ENCODE measurements at places on chromosomes 4 and X.

DNA sequence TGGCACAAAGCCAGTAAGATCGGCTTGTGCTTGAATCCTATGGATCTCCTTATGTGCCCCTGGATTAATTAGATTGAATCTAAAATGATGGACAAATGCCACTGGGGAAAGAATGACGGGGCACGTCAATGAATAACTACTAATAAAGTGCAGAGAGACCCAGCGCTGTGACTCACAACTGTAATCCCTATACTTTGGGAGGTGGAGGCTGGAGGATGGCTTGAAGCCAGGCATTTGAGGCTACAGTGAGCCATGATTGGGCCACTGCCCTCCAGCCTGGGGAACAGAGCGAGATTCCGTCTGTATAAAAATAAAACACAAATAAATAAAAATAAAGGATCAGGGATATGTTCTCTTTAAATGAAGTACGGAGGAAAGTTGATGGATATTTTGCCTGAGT is 179.4 kb downstream of the DCHS2 start:
- DNase-seq, result no peak

- no peak for DNase-seq
Observed at GRCh38 chr4:153634738-153635353, 49.2 kb upstream of the TLR2 start.

DNA sequence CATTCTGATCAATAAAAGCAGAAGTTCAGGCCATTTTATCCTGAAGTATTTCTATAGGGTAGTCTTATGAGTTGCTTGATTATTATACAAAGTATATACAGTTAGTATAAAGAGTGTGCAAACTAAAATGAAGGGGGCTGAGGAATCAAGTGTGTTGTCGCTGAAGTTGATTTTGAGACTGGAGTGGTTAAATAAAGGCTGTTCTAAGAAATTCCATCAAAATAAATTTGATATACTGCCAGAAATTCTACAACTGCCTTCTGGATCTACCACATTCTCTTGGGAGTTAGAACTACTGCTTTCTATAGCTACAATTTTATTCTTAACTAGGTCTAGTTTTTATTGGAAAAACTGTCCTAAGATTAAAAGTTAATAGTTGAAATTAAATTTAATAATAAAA is 12.4 kb downstream of the EDNRA start:
- no peak for DNase-seq

DNA sequence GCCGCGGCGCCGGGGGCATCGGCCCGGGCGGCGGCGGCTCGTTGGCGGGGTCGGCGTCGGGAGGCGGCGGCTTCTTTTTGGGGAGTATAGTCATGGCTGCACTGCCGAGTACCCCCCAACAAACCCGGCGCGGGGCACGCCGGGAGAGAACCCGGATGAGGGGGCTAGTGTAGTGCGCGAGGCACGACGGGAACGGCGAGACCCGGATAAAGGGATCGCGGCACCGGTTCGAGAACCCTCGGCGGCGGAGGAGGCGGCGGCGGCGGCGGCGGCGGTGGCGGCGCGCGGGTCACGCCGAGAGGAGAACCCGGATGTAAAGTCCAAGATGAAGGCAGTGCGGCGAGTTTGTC is at the start of gene OTUD5:
Gene OTUD5, minus strand, starts transcription at position 131 of the 350 bp plus-strand sequence. Its CDS starts 37 bp downstream, at position 94.
- no peak for DNase-seq

- DNase-seq, result no peak
Observed at GRCh38 chr4:151801547-151802516, 41.0 kb upstream of the GATB start.

GRCh38 chr4:15240764-15241163 is 187.1 kb upstream of the C1QTNF7 start:
- DNase-seq, result no peak

GRCh38 chr4:95355021-95355420 is 193.8 kb downstream of the UNC5C start:
- no peak for DNase-seq

DNA sequence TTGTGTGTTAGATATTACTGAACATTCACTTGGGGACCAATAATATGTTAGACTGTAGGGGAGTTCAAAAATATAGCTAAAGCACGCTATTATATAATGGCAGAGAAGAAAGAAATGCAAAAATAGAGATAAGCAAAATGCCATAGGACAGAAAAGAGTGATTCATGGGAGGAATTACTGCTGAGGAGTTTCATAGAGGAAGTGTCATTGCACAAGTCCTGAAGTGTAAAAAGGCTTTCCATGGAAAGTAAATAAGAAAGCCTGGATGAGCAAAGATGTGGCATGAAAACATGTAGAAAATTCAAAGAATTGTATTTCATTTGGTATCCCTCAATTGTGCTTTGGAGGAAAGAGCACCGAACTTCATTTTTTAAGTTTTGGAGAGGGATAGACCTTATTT is 14.5 kb downstream of the HMGB2 start:
- DNase-seq, result no peak

DNA sequence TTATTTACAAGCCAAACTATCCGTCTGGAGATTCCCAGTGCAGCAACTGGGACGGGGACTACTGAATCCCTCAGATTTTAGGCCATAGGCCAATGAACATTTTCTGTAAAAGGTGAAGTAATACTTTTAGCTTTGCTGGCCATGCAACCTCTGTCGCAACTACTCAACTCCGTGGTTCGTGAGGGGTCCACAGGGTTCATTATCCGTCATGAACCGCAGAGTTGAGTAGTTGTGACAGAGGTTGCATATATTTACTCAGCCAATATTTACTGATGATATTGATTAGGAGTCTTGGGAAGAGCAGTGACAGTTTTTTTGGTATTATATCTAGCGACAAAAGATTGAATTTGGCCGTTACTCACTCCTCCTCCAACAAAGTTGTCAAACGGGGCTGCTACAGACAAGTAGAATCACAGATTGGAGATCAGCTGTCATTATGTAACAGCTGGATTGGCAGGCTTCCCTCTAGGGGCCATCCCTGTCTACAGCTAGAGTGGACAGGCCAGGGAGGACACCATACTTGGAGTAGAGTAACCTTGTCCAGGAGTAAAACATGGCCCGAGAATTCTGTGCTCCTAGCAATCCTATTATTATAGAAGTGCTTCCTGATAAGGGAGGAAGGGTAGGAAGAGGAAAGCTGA is 37.2 kb upstream of the CD38 start:
- DNase-seq, result no peak

GRCh38 chr4:101178731-101179130 is 168.6 kb downstream of the PPP3CA start:
- no peak for DNase-seq

DNA sequence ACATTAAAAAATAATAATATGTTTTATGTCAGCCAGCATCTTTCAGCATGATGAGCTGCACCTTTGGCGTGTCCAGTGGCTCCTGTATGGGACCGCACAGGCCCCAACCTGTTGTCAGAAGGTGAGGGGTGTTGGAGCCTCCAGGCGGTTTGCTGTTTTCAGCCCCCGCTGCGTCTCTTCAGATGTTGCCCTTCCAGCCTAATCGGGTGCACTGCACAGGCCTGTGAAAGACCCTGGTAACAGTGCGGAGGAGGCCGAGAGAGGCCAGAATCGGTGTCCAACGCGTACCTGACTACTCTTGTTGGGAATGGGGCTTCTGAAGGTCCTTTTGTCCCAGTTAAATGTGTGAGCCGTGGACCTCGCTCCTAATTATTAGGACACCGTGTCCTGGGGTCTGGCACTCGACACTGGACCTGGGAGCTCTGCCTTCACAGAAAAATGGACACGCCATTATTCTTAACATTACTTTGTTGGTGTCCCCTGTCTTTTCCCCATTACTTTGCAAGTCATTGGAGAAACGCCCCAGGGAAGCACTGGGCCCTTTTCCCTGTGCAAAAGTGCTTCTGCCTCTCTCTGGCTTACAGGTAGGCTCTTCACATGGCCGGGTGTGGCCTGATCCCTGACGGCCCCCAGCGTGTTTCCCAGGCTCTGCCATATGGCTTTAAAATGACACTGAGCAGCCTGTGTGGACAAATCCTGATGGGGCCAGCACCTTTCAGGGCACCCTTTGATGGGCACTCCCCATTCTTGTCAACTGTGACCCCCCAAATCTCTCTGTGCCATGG is 51.2 kb downstream of the TBC1D14 start:
- DNase-seq, result no peak

GRCh38 chrX:25002661-25003020 is 13.1 kb downstream of the ARX start:
- no peak for DNase-seq

GRCh38 chrX:9647431-9647830 is 118.2 kb downstream of the GPR143 start:
- no peak for DNase-seq

DNA sequence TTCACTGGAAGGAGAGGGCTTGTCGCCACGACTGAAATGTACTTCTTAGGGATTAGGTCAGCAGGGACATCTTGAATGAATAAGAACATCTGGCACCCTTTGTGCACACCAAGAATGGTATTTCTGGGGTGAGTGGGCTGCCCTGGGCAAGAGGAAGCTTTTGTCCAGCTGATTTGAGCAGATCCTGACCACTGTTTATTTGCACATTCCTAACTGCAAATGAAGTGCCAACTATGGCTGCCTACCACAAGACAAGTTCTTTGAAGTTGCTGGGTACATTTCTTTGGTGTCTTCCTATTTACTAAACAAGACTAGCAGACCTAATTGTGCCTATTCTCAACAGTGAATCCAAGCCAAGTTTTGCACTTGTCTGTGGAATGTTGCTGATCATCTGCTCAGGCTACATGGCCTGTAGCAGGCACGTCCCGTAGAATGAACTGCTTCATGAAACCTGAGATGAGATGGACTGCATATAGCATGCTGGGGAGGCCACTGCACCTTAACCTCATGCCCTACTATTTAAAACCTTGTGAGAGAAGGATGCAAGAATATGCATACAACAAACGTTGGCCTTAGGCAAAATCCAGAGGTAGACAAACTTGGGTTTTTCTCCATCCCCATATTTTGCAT is 45.0 kb downstream of the PIR start:
- no peak for DNase-seq

DNA sequence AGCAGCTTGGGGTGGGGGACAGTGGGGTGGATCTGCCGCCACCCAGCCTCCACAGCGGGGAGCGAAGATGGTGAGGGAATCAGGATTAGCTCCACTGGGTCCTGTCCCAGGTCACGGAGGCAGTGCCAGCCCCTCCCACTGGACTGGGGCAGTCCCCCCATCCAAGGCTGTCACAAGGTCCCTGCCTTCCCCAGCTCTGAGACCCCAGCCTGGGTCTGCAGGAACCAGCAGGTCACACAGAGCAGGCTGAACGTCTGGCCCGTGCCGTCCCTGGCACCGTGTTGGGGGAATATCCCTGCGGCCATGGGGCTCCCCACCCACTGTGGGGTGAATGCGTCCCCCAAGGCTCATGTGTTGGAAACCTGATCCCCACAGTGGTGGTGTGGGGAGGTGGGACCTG is 62.6 kb downstream of the FAM53A start:
- DNase-seq, result no peak

DNA sequence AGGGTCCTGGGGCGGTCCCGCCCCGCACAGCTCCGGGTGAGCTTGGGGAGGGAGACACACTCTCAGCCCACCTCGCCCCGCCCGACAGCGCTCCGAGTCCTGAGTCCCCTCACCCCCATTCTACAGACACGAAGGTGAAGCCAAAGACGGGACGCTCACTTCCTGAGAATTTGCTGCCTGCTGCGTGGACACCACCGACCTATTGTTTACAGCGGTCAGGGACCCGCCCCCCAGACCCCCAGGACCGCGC is 796 bp upstream of the ZNF141 start:
- DNase-seq, result no peak

DNA sequence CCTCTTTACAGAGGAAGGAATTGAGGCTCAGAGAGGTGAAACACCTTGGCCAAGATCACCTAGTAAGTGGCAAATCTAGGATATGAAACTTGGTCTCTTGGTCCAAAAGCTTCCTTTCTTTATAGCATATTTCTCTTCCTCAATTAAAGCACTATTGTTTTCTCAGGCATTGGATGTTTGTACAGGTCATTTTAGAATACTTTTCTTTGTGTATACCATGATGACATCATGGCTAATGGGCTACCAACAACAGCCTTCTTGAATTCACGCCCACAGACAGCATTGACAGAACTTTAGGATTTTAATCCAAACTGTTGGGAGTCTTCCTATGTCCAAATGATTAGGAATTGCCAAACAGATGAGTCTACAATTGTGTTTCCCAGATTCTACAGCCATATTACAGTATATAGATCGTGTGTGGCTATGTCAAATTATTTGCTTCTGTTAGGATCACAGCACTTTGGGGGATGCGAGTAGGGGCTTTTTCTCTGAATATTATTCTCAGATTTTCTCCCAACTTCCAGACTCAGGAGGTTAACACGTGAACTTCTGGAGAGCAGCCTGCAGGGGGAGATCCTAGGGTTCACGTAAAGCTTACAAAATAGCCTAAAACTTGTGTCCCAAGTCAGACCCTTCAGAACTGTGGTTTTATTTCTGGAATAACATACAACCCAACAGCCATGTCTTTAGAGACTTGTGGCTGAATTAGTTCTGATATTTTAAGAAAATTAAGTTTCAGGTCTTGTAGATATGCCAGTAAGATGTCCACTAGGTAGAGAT is 191.8 kb downstream of the SHROOM3 start:
- no peak for DNase-seq

- no peak for DNase-seq
Observed at GRCh38 chr4:7732263-7732662, 207.4 kb downstream of the AFAP1 start.

GRCh38 chr4:70630162-70630561 is 1.6 kb downstream of the ENAM start:
- DNase-seq, result no peak

DNA sequence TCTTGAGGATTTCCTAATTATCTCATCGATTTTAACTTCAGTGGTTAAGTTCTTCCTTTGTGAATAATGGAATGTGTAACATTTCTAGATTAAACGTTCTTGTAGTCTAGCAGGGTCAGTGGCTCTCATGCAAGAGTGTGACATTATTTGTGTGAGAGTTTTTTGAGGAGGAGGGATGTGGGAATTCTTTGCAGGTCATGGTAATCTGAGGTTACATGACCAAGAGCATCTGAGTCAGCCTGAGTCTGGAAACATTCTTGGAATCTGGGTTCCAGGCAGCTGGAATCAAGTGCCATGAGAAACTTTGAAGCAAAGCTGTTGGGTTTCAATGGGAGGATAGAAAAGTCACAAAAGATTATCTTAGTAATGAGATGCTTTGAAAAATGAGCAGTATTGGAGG is 49.5 kb downstream of the GK start:
- peak; percentile 5 for DNase-seq

DNA sequence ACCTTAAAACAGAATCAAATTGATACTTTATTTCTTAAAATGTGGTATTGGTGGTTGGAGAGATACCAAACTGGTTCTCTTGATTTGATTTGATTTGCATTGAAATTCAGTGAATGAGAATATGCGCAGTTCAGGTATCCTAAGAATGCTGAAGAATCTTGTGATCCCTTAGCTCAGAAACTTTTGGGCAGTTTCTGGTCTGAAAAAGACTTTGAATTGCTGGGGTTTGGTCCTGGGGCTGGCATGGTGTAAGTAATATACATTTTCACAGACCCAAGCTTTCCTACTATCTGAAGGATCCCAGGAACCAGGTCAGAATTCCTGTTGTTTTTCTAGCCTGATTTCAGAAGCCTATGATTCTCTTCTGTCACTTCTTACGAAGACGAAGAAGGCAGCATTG is 6.6 kb downstream of the RAB33B start:
- no peak for DNase-seq

All from fibroblast of skin of left quadriceps (primary cell).